ENCODE measurements at places on chromosomes 7 and 10. TPM values are rescaled to one million over a fixed set of nuclear protein-coding genes. Genes with fewer than 3 reads are reported as not detected.

DNA sequence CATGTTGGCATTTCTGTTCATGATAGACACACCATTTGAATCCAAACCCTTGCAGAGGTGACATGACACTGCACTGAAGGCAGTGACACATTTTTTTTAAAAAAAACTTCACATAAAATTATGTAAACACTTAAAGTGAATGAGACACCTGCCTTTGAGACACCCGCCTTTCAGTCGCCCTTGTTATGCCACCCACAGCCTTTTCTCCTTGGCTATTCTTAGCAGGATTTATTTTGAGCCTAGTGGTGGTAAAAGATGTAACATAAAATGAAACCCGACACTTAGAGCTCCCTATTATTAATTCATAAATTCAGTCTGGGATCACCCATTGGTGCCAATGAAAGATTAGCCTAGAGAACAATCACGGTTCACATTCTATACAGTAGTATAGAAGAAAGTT lies 161.3 kb downstream of the DYNC1I1 start:
- H3K36me3 ChIP-seq = no peaks in the 10 kb centered on the region
- H3K4me1 ChIP-seq = no peaks in the 10 kb centered on the region
- no peak overlapping the region for H3K4me3 ChIP-seq

DNA sequence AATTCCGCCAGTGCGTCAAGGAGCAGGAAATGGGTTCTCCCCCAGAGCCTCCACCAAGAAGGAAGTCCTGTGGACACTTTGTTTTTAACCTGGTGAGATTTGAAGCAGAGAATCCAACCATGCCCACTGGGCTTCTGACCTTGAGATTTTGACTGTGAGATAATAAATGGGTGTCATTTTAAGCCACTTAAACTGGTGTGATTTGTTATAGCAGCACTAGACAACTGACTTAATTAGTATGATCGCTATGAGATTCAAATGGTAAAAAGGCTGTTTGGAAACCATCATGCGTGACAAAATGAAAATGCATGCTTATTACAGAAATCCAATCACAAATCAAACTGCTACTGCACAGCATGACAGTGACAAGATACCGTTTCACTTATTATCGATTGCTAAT lies 98.0 kb downstream of the ADAM12 start:
- no peaks in the 10 kb centered on the region for H3K4me1 ChIP-seq
- DNase-seq = no peak
- H3K27ac ChIP-seq = no peak overlapping the region
- no peaks in the 10 kb centered on the region for H3K27me3 ChIP-seq

- peaks cover 34% of the 10 kb centered on the region for H3K4me1 ChIP-seq
- H3K27me3 ChIP-seq = no peaks in the 10 kb centered on the region
- DNase-seq = no peak
- H3K36me3 ChIP-seq = no peaks in the 10 kb centered on the region
- peak overlapping the region; percentile 56 for H3K4me3 ChIP-seq
Observed at GRCh38 chr10:61964949-61965702, 63.6 kb downstream of the ARID5B start.

GRCh38 chr10:122182308-122182707 lies 88.8 kb upstream of the BTBD16 start:
- no peaks in the 10 kb centered on the region for H3K4me1 ChIP-seq
- DNase-seq = no peak
- H3K36me3 ChIP-seq = no peaks in the 10 kb centered on the region

- no peaks in the 10 kb centered on the region for H3K36me3 ChIP-seq
- peak overlapping the region; percentile 84 for H3K27ac ChIP-seq
- peak overlapping the region; percentile 77 for H3K4me3 ChIP-seq
- H3K27me3 ChIP-seq = no peaks in the 10 kb centered on the region
Observed at GRCh38 chr10:31135171-31135570, 103.5 kb upstream of the ZNF438 start.

- peaks cover 7% of the 10 kb centered on the region for H3K36me3 ChIP-seq
- H3K27me3 ChIP-seq = no peaks in the 10 kb centered on the region
- H3K4me3 ChIP-seq = no peak overlapping the region
- no peak for DNase-seq
- H3K27ac ChIP-seq = no peak overlapping the region
Observed at GRCh38 chr10:11758527-11759236, 16.5 kb downstream of the ECHDC3 start.

GRCh38 chr7:36127075-36127740 lies 25.8 kb upstream of the EEPD1 start:
- H3K4me3 ChIP-seq = no peak overlapping the region
- DNase-seq = no peak
- H3K4me1 ChIP-seq = peaks cover 46% of the 10 kb centered on the region
- no peaks in the 10 kb centered on the region for H3K27me3 ChIP-seq
- H3K27ac ChIP-seq = no peak overlapping the region
- no peaks in the 10 kb centered on the region for H3K36me3 ChIP-seq

DNA sequence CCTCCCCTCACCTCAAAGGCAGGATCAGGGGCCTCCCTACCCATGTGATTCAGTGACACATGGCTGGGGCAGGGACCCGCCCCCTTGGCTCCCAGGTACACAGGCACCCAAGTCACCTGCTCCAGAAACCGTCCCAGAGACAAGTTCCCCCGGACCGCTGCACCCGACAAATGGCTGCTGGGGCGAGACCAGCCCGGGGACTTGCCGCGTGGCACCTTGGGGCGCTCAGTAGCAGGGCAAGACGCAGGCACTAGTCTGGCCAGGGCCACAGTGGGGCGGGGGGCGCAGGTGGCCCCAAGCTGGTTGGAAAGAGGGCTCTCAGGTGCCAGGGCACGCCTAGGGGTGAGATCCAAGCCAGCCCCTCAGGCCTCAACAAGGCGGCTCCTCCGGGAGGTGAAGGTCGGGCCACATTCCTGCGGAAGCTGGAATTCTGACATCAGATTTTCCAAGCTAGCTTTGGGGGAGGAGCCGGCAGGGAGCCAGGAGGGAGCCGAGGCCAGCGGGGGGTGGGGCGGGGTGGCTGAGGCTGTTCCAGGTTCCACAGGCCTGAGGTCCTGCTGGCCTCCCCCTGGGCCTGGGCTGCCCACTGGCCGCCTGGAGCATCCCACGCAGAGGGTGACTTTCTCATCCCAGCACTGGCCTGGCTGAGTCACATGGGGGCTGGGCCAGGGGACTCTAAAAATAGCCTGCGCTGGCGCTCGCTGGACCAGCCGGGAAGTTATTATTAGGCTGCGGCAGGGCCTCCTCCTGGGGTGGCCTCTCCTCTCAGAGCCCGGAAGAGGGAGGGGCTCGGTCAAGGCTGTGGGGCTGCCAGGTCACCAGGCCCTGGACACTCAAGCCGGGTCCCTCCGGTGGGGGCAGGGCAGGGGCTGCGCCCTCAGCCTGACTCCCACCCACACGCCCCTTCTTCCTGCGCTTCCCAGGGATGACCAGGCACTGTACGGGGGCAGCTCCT lies 20.5 kb upstream of the INPP5A start:
- peak overlapping the region; percentile 66 for H3K4me3 ChIP-seq
- peak overlapping the region; percentile 97 for H3K27ac ChIP-seq
- DNase-seq = peak; percentile 87
- H3K4me1 ChIP-seq = peaks cover 49% of the 10 kb centered on the region
- no peaks in the 10 kb centered on the region for H3K36me3 ChIP-seq

GRCh38 chr7:80216996-80217842 lies 82.6 kb downstream of the GNAI1 start:
- H3K36me3 ChIP-seq = no peaks in the 10 kb centered on the region
- no peaks in the 10 kb centered on the region for H3K27me3 ChIP-seq
- DNase-seq = no peak
- no peak overlapping the region for H3K27ac ChIP-seq

DNA sequence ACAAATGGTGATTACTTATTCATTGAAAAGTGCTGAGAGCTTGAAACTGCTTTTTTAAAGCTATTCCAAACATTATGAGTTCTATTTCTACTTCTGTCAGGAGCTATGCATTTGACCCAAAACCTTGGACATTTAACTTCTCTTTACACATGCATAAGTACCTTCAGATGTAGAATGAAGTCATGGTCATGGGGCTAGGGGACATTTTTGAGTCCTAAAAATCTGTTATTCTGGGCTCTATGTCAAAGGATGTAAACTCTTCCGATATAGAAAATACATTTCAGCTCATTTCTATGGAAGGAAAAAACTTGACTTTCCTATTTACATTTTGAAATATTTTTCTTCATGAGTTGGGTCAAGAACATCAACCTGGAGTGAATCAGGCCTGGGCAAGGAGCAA lies 179.5 kb upstream of the CXCL12 start:
- no peak overlapping the region for H3K27ac ChIP-seq
- H3K27me3 ChIP-seq = no peaks in the 10 kb centered on the region
- DNase-seq = no peak
- no peak overlapping the region for H3K4me3 ChIP-seq
- peaks cover 5% of the 10 kb centered on the region for H3K4me1 ChIP-seq

DNA sequence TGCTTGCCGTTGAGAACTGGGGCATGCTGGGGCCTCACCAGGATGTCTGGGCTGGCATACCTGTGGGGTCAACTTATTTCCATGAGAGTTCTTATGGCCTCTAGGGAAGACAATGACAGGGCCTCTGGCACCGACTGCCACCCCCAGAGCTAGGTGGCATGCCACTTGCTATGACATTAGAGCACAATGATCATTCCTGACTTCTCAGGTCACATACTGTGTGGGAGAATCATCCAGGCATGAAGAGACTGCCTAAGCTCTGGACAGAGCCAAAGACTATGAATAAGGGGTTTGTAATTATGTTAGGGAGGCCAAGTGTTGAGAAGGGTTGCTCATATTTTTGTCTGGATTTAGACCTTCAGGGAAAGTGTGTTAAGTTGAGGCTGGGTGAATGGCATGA lies 97.5 kb downstream of the PTPN20 start:
- no peak for DNase-seq
- H3K4me1 ChIP-seq = no peaks in the 10 kb centered on the region
- H3K4me3 ChIP-seq = no peak overlapping the region
- H3K27ac ChIP-seq = no peak overlapping the region
- no peaks in the 10 kb centered on the region for H3K36me3 ChIP-seq

GRCh38 chr10:43692051-43692825 lies 43.6 kb upstream of the ZNF32 start:
- no peak overlapping the region for H3K4me3 ChIP-seq
- H3K36me3 ChIP-seq = no peaks in the 10 kb centered on the region
- no peak for DNase-seq
- peaks cover 6% of the 10 kb centered on the region for H3K4me1 ChIP-seq

- H3K4me1 ChIP-seq = no peaks in the 10 kb centered on the region
- peaks cover 15% of the 10 kb centered on the region for H3K36me3 ChIP-seq
- no peak overlapping the region for H3K4me3 ChIP-seq
- H3K27me3 ChIP-seq = no peaks in the 10 kb centered on the region
- no peak overlapping the region for H3K27ac ChIP-seq
- no peak for DNase-seq
Observed at GRCh38 chr10:60870416-60870728, 73.6 kb downstream of the RHOBTB1 start.

DNA sequence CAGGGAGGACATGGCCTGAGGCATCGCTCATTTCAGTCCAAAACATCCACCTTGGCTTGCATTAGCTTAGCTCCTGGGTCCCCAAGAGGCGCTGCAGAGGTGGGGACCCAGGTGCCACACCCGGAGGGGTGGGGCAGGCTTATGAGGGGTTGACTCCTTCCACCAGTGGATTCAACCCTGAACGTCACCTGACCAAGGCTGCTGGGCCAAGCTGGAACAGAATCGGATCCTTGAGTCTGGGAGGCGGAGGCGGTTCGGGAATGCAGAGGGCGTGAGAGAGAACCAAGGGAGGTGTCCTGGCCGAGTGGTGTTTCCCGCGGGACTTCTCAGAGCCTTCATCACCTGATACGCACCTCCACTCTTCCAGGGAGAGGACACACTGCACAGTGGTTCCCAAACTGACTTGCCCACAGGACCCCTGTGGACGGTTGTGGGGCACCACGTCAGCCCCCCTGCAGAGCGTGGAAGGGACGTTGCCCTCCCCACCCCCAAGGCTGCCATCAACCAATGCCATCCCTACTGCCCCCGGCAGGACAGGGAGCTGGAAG lies 4.5 kb upstream of the MICALL2 start:
- no peaks in the 10 kb centered on the region for H3K27me3 ChIP-seq
- no peak for DNase-seq
- H3K27ac ChIP-seq = peak overlapping the region; percentile 17
- peaks cover 31% of the 10 kb centered on the region for H3K4me1 ChIP-seq
- H3K4me3 ChIP-seq = no peak overlapping the region

DNA sequence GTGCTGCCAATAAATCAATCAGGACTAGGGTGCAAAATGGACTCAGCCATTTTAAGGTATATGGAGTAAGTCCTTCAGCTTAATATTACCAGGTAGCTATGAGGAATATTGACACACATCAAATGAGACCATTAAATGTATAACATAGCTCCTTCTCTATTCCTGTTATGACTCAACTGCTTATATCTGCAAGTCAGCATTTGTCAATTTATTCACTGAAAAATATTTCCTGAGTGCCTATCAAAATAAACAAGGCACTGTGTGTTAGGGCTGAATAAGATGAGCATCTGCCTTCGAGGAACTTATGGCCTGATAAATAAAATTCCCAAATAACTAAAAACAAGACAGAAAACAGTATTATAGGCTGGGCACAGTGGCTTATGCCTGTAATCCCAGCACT lies 113.8 kb downstream of the CDK6 start:
- H3K27ac ChIP-seq = no peak overlapping the region
- no peak overlapping the region for H3K4me3 ChIP-seq
- peaks cover 5% of the 10 kb centered on the region for H3K36me3 ChIP-seq
- H3K4me1 ChIP-seq = peaks cover 4% of the 10 kb centered on the region
- no peak for DNase-seq

GRCh38 chr10:106925191-106925590 lies 239.3 kb downstream of the SORCS1 start:
- no peaks in the 10 kb centered on the region for H3K36me3 ChIP-seq
- no peaks in the 10 kb centered on the region for H3K4me1 ChIP-seq
- H3K27ac ChIP-seq = no peak overlapping the region
- H3K4me3 ChIP-seq = no peak overlapping the region
- no peaks in the 10 kb centered on the region for H3K27me3 ChIP-seq
- DNase-seq = no peak

DNA sequence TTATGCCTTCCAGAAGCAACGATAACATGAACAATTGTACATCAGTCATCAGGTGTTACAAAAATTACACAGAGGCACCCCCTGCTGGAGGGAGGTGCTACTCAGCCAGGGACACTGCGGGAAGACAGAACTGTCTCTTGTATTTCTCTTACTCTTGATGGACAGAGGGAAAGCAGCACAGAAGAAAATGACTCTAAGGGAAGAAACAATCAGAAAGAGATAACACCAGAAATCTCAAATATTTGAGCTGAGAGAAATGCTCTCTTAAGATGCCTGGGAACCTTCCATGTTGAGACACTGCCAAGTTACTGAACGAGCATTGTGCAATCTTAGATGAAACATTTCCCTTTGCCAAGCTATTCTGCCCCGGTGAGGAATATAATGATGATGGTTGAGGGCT lies 227.6 kb upstream of the NPSR1 start:
- no peaks in the 10 kb centered on the region for H3K4me1 ChIP-seq
- H3K27me3 ChIP-seq = no peaks in the 10 kb centered on the region
- H3K4me3 ChIP-seq = no peak overlapping the region
- DNase-seq = no peak
- no peak overlapping the region for H3K27ac ChIP-seq

Gene TBXAS1
- total RNA-seq = 30.1 TPM

Gene ENTPD7
- 14.8 TPM for total RNA-seq

Gene SSC4D
- total RNA-seq = 3.2 TPM

Gene CRPPA
- 2.1 TPM for total RNA-seq

Gene PRPS1L1
- total RNA-seq = not detected

Gene TMEM236
- 1.1 TPM for total RNA-seq

Gene FAS
- 32.6 TPM for total RNA-seq

Gene CPXM2
- 348 TPM for total RNA-seq

Gene TMEM184A
- 1.5 TPM for total RNA-seq

Gene PIK3AP1
- 20.2 TPM for total RNA-seq

Gene TMEM176B
- total RNA-seq = 25.2 TPM

Gene ZNF22
- total RNA-seq = 16.6 TPM

Gene VWDE
- total RNA-seq = not detected

All from thoracic aorta (tissue), 2 donors.